Ovary (tissue), 10 donors: ENCODE measurements at places on chromosomes 3 and 15. TPM values are rescaled to one million over a fixed set of nuclear protein-coding genes. Genes with fewer than 3 reads are reported as not detected.

HDC gene
- 0.13 TPM for total RNA-seq

TMEM212 gene
- total RNA-seq, result not detected

GRCh38 chr15:50050986-50051743 lies 67.9 kb downstream of the ATP8B4 start:
- no peaks in the 10 kb centered on the region for H3K36me3 ChIP-seq
- H3K27ac ChIP-seq, result no peak overlapping the region
- no peaks in the 10 kb centered on the region for H3K27me3 ChIP-seq
- no peaks in the 10 kb centered on the region for H3K4me1 ChIP-seq

GRCh38 chr3:189945935-189946709 lies 174.6 kb downstream of the P3H2 start:
- no peak for DNase-seq
- H3K27ac ChIP-seq, result no peak overlapping the region
- no peaks in the 10 kb centered on the region for H3K4me1 ChIP-seq

DNA sequence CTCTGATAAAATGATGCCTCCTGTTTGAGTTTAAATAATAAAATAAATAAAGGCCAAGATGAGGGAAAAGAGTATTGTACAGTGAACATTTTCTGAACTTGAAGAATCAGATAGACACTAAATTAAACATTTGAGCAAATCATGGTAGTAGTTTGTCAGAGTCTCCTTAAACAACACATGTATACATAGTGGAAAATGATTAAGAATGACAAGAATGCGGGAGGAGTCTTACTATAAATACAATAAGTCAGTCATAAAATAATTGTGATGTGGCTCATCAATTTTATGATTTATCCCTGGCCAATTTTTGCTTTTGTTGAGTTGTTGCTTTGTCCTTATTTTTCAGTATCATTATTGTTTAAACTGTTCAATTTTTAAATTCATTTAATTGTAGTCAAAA lies 158.0 kb upstream of the TMC3 start:
- no peaks in the 10 kb centered on the region for H3K36me3 ChIP-seq
- DNase-seq, result no peak
- no peak overlapping the region for H3K27ac ChIP-seq
- no peaks in the 10 kb centered on the region for H3K4me1 ChIP-seq
- H3K27me3 ChIP-seq, result no peaks in the 10 kb centered on the region
